Activated T-cell treated with anti-CD3 and anti-CD28 coated beads, Interleukin-2, amount 50 U/mL, for 24 hours (primary cell): ENCODE measurements at places on chromosomes 16 and 17.
A peak's percentile ranks its signal among the peaks of the same experiment; 100 is the strongest.

GRCh38 chr17:333626-334396 is 18.8 kb downstream of the RPH3AL start:
- no peak for DNase-seq
- no peaks in the 10 kb centered on the region for H3K36me3 ChIP-seq
- no peak overlapping the region for H3K27ac ChIP-seq

- no peak for DNase-seq
- no peak overlapping the region for H3K27ac ChIP-seq
- H3K27me3 ChIP-seq = no peaks in the 10 kb centered on the region
- no peaks in the 10 kb centered on the region for H3K36me3 ChIP-seq
- H3K4me3 ChIP-seq = no peak overlapping the region
Observed at GRCh38 chr16:69513180-69513966, 52.4 kb upstream of the NFAT5 start.

DNA sequence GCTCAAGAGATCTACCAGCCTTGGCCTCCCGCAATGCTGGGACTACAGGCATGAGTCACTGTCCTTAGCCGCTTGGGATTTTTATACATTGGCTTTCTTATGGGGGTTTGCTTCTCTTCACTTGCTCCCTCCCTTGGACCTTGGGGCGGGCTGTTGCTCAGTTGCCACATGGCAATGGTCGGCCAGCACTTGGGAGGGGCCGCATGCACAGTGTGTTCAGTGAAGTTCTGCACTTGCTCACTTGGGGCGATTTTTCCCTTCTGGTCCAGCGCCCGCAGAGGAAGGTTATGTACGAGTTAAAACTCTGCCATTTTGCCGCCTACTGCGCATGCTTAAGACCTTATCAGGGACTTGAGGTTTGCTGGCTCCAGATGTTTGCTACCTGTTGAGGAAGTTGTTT is 1367.6 kb upstream of the CDH8 start:
- H3K27ac ChIP-seq = no peak overlapping the region
- no peaks in the 10 kb centered on the region for H3K4me1 ChIP-seq
- no peaks in the 10 kb centered on the region for H3K36me3 ChIP-seq
- H3K4me3 ChIP-seq = no peak overlapping the region
- DNase-seq = no peak

GRCh38 chr17:32783602-32784001 is 93.3 kb downstream of the MYO1D start:
- no peak overlapping the region for H3K27ac ChIP-seq
- no peaks in the 10 kb centered on the region for H3K36me3 ChIP-seq
- no peaks in the 10 kb centered on the region for H3K4me1 ChIP-seq
- no peak overlapping the region for H3K4me3 ChIP-seq
- no peaks in the 10 kb centered on the region for H3K27me3 ChIP-seq
- DNase-seq = no peak

- H3K27ac ChIP-seq = no peak overlapping the region
- peak; percentile 17 for DNase-seq
- peaks cover 7% of the 10 kb centered on the region for H3K36me3 ChIP-seq
- H3K4me1 ChIP-seq = no peaks in the 10 kb centered on the region
- no peak overlapping the region for H3K4me3 ChIP-seq
Observed at GRCh38 chr17:3033248-3033640, 30.2 kb downstream of the OR1D5 start.

DNA sequence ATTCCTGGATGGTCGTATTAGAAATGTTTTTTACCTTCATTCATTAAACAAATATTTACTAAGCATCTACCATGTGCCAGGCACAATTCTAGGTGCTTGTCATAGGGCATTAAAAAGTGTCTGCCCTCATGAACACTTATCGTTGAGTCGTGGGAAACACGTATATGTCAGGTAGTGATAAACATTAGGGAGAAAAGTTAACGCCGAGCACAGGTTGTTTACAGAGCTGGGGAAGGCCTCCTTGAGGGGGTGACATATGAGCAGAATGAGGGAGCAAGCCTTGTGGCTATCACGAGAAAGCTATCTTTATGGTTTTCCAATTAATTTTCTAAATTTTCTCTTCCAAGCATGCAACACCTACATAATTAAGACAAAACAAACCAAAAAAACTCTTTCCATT is 985 bp upstream of the ZNF213 start:
- H3K4me3 ChIP-seq = peak overlapping the region; percentile 99
- H3K27me3 ChIP-seq = no peaks in the 10 kb centered on the region
- H3K36me3 ChIP-seq = peaks cover 59% of the 10 kb centered on the region

GRCh38 chr17:8412089-8412488 is 14.5 kb upstream of the RNF222 start:
- H3K27ac ChIP-seq = no peak overlapping the region
- H3K4me3 ChIP-seq = no peak overlapping the region

GRCh38 chr17:66431910-66432309 is 129.5 kb downstream of the PRKCA start:
- H3K4me3 ChIP-seq = no peak overlapping the region
- no peaks in the 10 kb centered on the region for H3K36me3 ChIP-seq
- DNase-seq = no peak
- no peaks in the 10 kb centered on the region for H3K27me3 ChIP-seq

- H3K4me3 ChIP-seq = peak overlapping the region; percentile 77
- H3K4me1 ChIP-seq = peaks cover 48% of the 10 kb centered on the region
- DNase-seq = no peak
- peaks cover 34% of the 10 kb centered on the region for H3K36me3 ChIP-seq
Observed at GRCh38 chr17:1724869-1725641, 551 bp downstream of the WDR81 start.

DNA sequence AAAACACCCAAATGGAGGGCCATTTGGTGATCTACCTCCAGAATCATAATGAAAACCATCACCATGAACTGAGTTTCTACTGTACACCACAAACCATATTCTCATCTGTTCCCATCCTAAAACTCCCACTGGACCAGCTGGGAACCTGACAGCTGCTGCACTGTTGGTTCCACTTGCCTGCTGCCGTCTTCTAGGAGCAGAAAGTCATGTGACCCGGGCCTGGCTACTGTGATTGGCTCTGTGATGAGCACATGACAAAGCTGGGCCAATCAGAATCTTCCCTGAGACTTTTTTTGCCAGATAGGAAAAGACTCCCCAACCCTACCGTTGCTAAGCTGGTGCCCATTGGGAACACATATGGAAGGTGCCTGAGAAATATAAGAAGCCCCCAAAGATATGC is 264.2 kb downstream of the MRTFB start:
- H3K4me1 ChIP-seq = no peaks in the 10 kb centered on the region
- no peak for DNase-seq
- no peaks in the 10 kb centered on the region for H3K36me3 ChIP-seq

GRCh38 chr17:40678902-40679522 is 14.0 kb upstream of the KRT222 start:
- peaks cover 52% of the 10 kb centered on the region for H3K27me3 ChIP-seq
- peaks cover 9% of the 10 kb centered on the region for H3K4me1 ChIP-seq
- no peak overlapping the region for H3K4me3 ChIP-seq
- no peak overlapping the region for H3K27ac ChIP-seq

GRCh38 chr17:7383742-7384488 is 3.0 kb downstream of the TNK1 start:
- peaks cover 35% of the 10 kb centered on the region for H3K27me3 ChIP-seq
- H3K4me1 ChIP-seq = peaks cover 10% of the 10 kb centered on the region
- H3K36me3 ChIP-seq = peaks cover 22% of the 10 kb centered on the region
- peak overlapping the region; percentile 85 for H3K27ac ChIP-seq
- peak overlapping the region; percentile 78 for H3K4me3 ChIP-seq
- peak; percentile 91 for DNase-seq

- DNase-seq = no peak
- H3K4me3 ChIP-seq = no peak overlapping the region
- H3K27ac ChIP-seq = no peak overlapping the region
- H3K4me1 ChIP-seq = peaks cover 12% of the 10 kb centered on the region
- H3K27me3 ChIP-seq = no peaks in the 10 kb centered on the region
Observed at GRCh38 chr17:21532763-21533385, 156.7 kb downstream of the KCNJ12 start.

GRCh38 chr16:13779676-13780075 is 140.3 kb upstream of the ERCC4 start:
- no peak overlapping the region for H3K27ac ChIP-seq
- no peak overlapping the region for H3K4me3 ChIP-seq
- H3K36me3 ChIP-seq = no peaks in the 10 kb centered on the region
- no peaks in the 10 kb centered on the region for H3K27me3 ChIP-seq
- DNase-seq = no peak

- DNase-seq = no peak
- peaks cover 7% of the 10 kb centered on the region for H3K27me3 ChIP-seq
- H3K36me3 ChIP-seq = no peaks in the 10 kb centered on the region
- no peak overlapping the region for H3K4me3 ChIP-seq
- H3K27ac ChIP-seq = no peak overlapping the region
Observed at GRCh38 chr17:19250421-19251173, 13.4 kb downstream of the EPN2 start.

- DNase-seq = no peak
- H3K36me3 ChIP-seq = peaks cover 21% of the 10 kb centered on the region
Observed at GRCh38 chr16:67245186-67245585, 2.1 kb downstream of the FHOD1 start.

GRCh38 chr16:74556375-74556922 is 50.5 kb downstream of the GLG1 start:
- H3K4me1 ChIP-seq = peaks cover 46% of the 10 kb centered on the region
- no peak overlapping the region for H3K27ac ChIP-seq
- peaks cover 8% of the 10 kb centered on the region for H3K36me3 ChIP-seq

DNA sequence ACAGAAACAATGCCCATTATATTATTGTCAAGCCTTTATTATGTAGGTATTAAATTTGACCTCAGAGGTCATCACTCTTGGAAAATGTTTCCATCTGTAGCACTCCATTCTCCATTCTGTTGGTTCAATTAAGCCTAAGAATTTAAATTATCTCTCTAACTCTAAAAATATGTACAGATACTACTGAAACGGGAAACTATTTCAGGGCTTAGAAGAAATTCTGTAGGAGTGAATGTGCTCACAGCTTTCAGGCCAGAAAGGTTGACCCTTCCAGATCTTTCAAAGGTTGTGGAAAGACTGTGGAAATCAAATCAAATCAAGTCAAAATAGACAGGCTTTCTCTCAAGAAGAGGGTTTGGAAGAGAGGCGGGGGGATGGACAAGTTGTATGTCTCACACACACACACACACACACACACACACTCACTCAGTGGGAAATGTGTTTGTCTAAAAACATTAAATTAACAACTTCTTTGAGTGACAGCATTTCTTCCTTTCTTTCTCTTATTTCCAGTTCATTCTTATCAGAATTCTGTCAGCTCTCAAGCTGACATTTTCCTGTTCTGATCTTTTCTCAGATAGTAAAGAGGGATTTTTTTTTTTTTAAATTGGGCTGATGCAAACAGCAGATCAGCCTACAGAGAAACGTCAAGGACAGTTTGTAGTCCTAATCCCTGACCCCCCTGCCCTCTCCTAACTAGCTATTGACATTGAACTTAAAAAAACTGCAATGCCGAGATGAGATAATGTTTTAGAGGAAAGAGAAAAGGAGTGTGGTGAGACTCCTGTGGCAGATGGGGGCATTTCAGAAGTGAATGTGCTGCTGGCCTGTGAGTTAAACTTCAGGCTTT is 139.0 kb upstream of the ZFHX3 start:
- no peak overlapping the region for H3K27ac ChIP-seq
- no peaks in the 10 kb centered on the region for H3K36me3 ChIP-seq
- H3K4me3 ChIP-seq = no peak overlapping the region
- no peaks in the 10 kb centered on the region for H3K4me1 ChIP-seq

GRCh38 chr17:66371561-66371960 is 69.1 kb downstream of the PRKCA start:
- H3K36me3 ChIP-seq = peaks cover 68% of the 10 kb centered on the region
- peaks cover 91% of the 10 kb centered on the region for H3K4me1 ChIP-seq
- no peaks in the 10 kb centered on the region for H3K27me3 ChIP-seq
- H3K4me3 ChIP-seq = peak overlapping the region; percentile 46
- peak overlapping the region; percentile 95 for H3K27ac ChIP-seq

DNA sequence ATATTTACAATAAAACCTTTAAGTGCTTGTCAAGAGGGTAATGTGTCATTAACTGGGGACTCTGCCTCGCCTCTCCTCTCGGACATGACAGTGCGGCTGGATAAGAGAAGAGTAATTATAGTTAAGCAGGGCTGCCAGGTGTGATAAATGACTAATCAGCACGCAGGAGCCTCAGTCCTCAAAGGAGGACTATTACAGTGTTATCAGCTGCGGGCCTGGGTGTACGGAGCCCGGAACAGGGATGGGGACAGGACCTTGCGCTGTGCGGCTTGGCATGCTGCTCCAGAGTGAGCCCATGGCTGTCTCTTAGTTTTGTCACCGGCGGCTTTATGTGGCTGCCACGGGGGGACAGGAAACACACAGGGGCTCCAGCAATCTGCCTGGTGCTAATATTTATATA is 607.2 kb downstream of the MAF start:
- peaks cover 10% of the 10 kb centered on the region for H3K4me1 ChIP-seq
- H3K4me3 ChIP-seq = no peak overlapping the region
- H3K27me3 ChIP-seq = no peaks in the 10 kb centered on the region
- no peak overlapping the region for H3K27ac ChIP-seq
- DNase-seq = no peak

GRCh38 chr16:49127103-49127502 is 154.5 kb downstream of the CBLN1 start:
- H3K27me3 ChIP-seq = no peaks in the 10 kb centered on the region
- no peak overlapping the region for H3K27ac ChIP-seq
- no peak for DNase-seq
- H3K4me3 ChIP-seq = no peak overlapping the region
- H3K36me3 ChIP-seq = no peaks in the 10 kb centered on the region

- H3K36me3 ChIP-seq = peaks cover 56% of the 10 kb centered on the region
- no peaks in the 10 kb centered on the region for H3K27me3 ChIP-seq
- no peak for DNase-seq
- no peak overlapping the region for H3K27ac ChIP-seq
- no peaks in the 10 kb centered on the region for H3K4me1 ChIP-seq
- no peak overlapping the region for H3K4me3 ChIP-seq
Observed at GRCh38 chr16:84050316-84050715, 7.7 kb upstream of the SLC38A8 start.

DNA sequence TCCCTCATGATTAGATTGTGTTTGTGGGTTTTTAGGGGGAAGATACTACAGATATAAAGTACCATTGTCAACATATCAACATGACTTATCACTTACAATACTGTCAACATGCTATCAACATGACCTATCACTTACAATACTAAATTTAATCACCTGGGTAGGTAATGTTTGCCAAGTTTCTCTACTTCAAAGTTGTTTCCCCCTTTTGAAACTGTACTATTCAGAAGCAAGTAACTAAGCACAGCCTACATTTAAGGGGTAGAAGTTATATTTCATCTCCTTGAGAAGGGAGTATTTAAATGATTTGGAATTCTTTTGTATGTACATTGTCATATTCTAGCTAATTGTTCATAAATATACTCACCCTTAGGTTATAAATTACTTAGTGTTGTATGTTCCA is 68.7 kb downstream of the TRIM37 start:
- H3K36me3 ChIP-seq = peaks cover 81% of the 10 kb centered on the region
- peak overlapping the region; percentile 32 for H3K27ac ChIP-seq
- H3K4me3 ChIP-seq = no peak overlapping the region

DNA sequence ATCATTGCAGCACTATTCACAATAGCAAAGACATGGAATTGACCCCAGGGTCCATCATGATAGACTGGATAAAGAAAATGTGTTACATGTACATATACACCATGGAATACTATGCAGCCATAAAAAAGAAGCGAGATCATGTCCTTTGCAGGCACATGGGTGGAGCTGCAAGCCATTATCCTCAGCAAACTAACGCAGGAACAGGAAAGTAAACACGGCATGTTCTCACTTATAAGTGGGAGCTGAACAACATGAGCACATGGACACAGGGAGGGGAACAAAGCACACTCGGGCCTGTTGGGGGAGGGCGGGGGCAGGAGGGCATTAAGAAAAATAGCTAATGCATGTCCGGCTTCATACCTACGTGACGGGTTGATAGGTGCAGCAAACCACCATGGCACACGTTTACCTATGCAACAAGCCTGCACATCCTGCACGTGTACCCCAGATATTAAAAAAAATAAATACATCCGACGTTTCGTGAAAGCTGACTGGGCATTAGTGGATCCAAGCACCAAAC is 28.9 kb downstream of the ZNF778 start:
- no peak for DNase-seq
- peak overlapping the region; percentile 76 for H3K4me3 ChIP-seq
- H3K27ac ChIP-seq = peak overlapping the region; percentile 22
- peaks cover 16% of the 10 kb centered on the region for H3K4me1 ChIP-seq
- peaks cover 3% of the 10 kb centered on the region for H3K36me3 ChIP-seq
